ENCODE measurements at places on chromosomes 6 and 20.
A peak's percentile ranks its signal among the peaks of the same experiment; 100 is the strongest.

- no peak for DNase-seq
Measured at GRCh38 chr6:83160167-83160566, 32.9 kb downstream of the PGM3 start.

DNA sequence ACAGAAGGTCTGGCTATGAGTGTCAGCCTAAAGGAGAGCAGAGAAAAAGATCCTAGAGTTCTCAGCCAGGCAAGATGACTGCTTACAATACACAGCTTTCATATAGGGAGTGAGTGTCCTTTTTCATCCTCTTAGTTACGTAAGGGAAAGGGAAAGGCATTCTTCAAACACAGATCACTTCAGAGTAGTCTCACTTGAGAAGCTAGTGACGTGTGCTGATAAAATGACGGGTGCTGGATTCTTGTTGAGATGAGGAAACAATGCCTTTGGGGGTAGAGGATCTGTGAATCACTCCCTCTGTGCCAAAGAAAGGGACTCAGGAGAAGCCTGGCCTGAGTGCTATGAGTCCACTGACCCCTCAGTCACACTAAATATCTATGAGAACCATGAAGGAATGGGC, 117.3 kb downstream of the QRSL1 start:
- no peak for DNase-seq

GRCh38 chr6:52285177-52286068, 881 bp upstream of the MCM3 start:
- no peak for DNase-seq

- no peak for DNase-seq
Measured at GRCh38 chr6:38364775-38365174, 275.0 kb downstream of the BTBD9 start.

GRCh38 chr6:148438632-148439031, 96.0 kb downstream of the SASH1 start:
- no peak for DNase-seq

GRCh38 chr20:16898433-16898832, 150.3 kb downstream of the OTOR start:
- DNase-seq = no peak

DNA sequence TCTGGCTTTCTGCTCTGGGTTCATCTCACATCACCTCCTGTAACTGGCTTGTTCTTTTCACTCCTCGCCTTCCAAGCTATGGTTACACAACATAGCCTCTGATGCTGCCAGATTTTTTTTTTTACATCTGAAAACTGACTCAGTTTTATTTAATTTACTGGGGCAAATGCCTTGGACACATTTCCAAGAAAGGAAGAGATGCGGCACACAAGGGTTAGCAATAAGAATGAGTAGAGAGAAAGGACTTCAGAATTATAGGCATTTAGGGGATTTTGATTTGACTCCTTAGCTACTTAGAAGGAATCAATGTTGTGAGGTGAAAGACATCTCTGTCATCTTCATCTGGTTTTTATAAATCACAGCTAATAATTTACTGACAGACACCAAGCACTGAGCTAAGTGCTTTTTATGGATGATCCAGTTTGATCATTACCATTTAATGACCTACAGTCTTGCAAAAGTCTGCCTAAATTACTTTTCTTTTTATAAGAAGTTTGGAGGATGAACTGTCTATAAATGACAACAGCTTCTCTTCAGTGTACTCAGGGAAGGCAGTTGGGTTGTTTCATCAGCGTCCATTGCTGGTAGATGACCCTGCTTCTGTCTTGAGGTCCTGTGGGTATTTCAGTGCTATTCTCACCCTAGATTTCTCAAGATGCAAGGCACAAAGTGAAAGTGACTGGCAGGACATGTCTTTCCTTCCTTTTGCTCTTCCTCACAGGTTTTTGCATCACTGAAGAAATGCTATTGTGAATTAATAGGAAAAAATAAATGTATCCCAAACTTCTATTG, 31.1 kb downstream of the LAMA4 start:
- no peak for DNase-seq

- DNase-seq = no peak
Measured at GRCh38 chr6:138454981-138455706, 44.1 kb downstream of the NHSL1 start.

- DNase-seq = no peak
Measured at GRCh38 chr6:38714239-38715015, 684 bp upstream of the DNAH8 start.

DNA sequence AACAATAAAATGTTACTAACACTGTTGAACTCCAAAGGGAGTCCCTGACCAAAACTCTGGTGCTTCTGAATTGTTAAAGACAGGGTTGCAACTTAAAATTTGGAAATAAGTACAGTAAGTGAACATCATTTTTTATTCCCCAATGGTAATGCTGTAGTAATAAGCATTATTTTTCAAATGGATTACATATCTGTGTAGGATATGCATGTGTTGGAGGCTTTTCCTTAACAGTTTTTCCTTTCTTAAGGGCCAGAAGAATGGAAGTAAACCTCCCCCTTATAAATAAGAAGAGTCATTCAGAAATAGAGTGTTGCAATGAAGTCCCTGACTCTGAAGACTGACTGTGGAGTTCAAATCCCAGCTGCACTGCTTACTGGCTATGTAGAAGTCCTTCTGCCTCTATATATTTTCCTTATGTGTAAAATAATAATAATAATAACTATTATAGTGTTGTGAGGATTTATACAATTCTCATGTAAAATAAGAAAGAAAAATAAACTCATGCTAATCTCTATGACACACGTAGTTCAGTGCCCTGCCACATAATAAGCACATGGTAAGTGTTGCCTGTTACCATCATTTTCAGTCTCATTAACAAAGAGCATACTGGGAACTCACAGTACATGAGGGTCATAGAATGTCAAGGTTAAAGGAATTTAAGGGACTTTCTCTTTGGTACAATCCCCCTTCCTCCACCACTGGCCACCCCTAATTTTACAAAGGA, 129.8 kb upstream of the SMLR1 start:
- no peak for DNase-seq

DNA sequence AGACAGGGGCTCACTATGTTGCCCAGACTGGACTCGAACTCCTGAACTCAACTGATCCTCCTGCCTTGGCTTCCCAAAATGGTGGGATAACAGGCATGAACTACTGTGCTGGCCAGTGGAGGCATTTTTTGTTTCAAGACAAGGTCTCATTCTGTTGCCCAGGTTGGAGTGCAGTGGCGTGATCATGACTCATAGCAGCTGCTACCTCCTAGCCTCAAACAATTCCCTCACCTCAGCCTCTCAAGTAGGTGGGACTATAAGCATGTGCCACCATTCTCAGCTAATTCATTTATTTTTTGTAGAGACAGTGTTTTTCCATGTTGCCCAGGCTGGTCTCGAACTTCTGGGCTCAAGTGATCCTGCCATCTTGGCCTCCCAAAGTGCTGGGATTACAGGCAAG, 17.2 kb downstream of the ENPP3 start:
- DNase-seq = no peak

DNA sequence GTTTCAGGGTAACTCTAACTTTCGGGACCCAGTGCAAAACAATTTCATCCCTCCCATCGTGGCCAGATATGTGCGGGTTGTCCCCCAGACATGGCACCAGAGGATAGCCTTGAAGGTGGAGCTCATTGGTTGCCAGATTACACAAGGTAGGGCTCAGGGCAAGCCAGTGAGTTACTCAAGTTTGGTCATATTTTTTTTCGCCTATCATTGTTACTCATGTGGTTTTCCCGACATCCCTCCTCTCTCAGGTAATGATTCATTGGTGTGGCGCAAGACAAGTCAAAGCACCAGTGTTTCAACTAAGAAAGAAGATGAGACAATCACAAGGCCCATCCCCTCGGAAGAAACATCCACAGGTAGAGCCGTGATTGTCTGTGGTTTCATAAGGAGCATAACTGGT, 58.2 kb downstream of the DCBLD1 start:
- no peak for DNase-seq

DNA sequence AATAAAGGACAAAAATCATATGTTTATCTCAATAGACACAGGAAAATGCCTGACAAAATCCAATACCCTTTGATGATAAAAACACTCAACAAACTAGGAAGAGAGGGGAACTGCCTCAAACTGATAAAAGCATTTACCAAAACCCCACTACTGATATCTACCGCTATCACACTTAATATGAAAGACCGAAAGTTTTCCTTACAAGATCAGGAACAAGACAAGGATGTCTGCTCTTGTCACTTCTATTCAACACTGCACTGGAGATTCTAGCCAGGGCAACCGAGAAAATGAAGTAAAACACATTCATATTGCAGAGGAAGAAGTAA, 25.1 kb downstream of the GZF1 start:
- no peak for DNase-seq

- DNase-seq = peak; percentile 15
Measured at GRCh38 chr20:24651171-24651975, 181.9 kb downstream of the SYNDIG1 start.

DNA sequence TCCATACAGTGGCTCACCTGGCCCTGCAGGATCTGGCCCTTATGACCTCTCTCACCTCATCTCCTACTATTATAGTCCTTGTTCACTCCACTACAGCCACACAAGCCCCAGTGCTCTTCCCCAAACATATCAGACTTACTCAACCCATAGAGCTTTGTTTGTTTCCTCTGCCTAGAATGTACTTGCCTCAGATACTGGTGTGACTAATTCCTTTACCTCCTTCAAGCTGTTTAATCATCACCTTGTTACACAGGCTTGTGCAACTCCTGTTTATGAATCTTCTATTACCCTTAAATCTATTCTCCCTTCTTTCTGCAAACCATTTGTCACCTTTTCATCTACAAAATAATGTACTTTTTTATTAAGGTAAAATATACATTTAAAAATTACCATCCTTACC, 3.2 kb downstream of the DEFB125 start:
- DNase-seq = no peak

DNA sequence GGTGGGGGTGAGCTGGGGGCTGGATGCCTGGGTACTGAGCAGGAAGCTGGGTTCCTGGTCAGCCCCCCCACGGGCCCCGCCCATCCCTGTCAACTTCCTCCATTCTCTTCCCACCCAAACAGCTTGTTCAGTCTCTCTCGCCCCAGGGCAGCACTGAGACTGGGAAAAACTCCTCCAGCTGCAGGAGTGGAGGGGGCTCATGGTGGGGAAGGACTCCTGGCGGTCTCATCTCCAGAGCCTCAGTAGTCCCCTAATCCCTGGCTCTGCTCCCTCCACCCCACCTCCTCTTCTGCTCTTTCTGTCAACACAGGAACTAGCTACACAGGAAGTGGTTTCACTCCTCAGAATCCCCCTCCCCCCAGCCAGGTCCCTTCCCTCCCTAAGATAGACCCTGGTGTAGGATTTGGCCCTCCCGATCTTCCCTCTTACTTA, at the start of gene GPSM3:
GPSM3 (minus strand) TSS at position 36 of the 432 bp plus-strand sequence. CDS start 130 bp downstream, outside the sequence.
- peak; percentile 23 for DNase-seq

- no peak for DNase-seq
Measured at GRCh38 chr20:43138061-43138770, 51.5 kb downstream of the PTPRT start.

- DNase-seq = peak; percentile 24
Measured at GRCh38 chr6:165717732-165718465, 54.9 kb upstream of the PDE10A start.

DNA sequence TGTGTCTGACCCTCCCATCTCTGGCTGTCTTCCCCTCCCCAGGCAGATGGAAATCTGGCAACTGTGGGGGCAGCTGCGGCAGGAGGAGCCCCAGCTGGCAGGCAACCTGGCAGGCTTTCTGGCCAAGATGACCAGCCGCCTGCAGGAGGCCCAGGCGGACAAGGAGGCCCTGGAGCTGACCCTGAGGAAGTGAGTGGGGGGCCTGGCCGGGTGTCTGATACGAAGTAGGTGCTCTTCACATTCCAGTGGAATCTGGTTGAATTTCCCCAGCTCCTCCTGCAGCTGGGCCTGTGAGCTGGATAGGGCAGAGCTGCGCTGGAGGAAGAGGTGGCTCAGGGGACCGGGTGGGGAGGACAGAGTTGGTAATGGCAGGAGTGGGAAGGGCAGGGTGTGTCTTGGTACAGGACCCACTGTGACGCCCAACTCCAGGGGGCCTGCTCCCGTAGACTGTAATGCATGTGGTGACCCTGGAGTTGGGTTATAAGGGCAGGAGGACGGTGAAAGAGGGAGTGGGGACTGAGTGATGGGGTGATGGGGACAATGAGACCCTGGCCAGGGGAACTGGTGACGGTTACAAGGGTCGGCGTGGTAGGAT, 19.7 kb downstream of the RAB44 start:
- no peak for DNase-seq

DNA sequence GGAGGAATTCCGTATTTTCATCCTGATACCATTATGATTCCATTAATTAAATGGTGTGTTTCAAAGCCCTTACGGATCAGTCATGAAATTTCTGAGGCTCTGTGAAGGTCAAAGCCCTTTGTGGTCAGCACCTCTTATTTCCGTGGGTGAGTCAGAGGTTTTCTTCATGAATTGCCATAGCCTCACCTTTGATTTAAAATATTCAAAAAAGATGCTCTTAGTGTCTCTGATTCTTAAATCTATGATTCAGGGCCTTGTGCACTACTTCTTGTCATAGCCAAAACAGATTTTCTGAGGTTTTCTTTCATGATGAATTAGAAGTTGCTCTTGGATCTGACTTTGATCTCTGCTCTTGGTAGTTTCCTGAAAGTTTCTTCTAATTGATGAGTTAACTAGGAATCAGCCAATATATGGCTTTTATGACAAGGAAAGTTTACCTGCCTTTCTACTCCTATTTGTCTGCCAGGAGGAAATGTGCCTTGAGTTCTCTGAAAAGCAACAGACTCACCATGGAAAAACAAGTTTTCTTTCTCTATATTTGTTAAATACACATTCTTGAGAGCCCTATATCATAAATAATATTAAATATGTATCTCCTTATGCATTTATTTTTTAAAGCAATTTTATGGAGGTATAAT, 613.0 kb downstream of the UTRN start:
- DNase-seq = peak; percentile 14

Data from SW 1271 (cell line).